ENCODE measurements at places on chromosomes 5 and 9. TPM values are rescaled to one million over a fixed set of nuclear protein-coding genes. Genes with fewer than 3 reads are reported as not detected.
A peak's percentile ranks its signal among the peaks of the same experiment; 100 is the strongest.

- H3K27ac ChIP-seq = peak overlapping the region; percentile 84
- peaks cover 6% of the 10 kb centered on the region for H3K27me3 ChIP-seq
- no peak for DNase-seq
- H3K4me3 ChIP-seq = peak overlapping the region; percentile 90
Observed at GRCh38 chr9:37902796-37903646, 906 bp downstream of the SLC25A51 start.

DNA sequence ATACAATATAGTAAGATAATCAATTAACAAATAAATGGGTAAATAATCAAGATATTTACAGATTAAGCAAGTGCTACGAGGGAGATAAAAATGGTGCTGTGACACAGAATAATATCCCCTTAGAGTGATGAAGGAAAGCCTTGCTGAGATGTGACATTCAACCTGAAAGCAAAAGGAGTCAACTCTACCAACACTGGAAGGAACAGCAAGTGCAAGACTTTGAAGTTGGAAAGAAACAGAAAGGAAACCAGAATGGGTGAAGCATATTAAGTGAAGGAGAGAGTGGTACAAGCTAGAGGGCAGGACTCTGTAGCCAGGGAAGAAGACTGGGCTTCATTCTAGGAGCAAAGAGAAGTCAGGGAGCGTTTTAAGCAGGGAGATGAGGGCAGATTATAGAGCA lies 12.2 kb upstream of the MEGF9 start:
- peaks cover 14% of the 10 kb centered on the region for H3K4me1 ChIP-seq
- H3K36me3 ChIP-seq = no peaks in the 10 kb centered on the region
- H3K27ac ChIP-seq = peak overlapping the region; percentile 31
- DNase-seq = no peak

DNA sequence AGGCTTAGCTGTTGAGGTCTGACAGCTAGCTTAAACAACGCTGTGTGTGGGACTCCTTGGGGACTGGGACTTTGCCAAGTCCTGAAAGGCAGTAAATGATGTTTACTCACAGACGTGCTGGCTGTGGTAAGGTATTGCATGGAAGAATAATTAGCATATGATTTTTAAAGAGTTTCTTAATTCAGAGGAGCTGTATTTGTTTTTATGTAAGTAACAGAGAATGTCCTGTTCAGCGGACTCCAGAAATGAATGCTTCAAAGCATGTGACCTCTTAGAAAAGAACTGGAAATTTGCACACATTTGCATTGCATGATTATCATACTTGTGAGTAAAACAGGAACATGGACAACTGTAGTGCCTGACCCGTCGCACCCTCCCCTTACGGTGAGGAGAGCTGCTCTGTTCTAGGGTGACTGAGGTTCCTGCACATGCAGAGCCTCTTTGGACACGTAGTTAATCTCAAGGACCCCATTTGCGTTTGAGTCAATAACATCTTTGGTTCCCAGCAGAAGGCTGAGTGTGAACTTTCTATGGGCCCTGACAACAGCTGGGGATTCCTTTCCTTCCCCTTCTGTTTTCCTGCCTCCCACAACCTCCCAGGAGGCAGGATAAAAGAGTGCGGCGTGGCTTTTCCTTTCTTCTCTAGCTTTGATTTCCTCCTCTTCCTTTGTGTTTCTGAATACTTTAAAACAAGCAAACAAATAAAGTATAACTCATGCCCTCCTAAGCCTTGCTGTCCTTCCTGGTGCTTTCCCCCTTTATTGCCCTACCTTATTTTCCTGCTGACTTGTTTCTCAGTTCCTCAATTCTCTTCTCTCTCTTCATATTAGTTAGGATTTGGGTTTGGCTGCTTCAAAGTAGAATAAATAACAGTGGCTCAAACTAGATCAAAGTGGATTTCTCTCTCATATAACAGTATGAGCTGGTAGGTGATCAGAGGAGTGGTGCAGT lies 157.2 kb upstream of the CD180 start:
- H3K27ac ChIP-seq = no peak overlapping the region
- peaks cover 7% of the 10 kb centered on the region for H3K4me1 ChIP-seq
- no peaks in the 10 kb centered on the region for H3K36me3 ChIP-seq
- H3K27me3 ChIP-seq = peaks cover 6% of the 10 kb centered on the region

GRCh38 chr9:94833802-94834201 lies 107.3 kb downstream of the AOPEP start:
- no peak for DNase-seq
- H3K27ac ChIP-seq = no peak overlapping the region
- H3K36me3 ChIP-seq = peaks cover 16% of the 10 kb centered on the region

DNA sequence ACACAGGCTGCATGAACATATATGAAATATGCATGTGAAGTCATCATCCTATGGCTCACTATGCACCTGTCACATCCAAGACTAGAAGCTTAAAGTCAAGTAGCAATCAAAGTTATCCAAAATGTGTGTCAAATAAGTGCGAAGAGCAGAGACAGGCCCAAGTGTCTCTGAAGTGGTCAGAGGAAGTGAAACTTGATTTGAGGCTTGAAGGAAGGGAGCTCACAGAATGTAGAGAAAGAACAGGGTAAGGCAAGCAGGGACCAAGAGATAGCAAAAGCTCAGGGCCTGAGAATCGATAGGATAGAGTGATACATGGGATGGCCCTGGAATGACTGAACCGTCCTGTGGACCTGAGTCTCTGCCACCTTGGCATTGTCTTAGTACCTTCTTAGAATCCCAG lies 274.3 kb upstream of the TRPC7 start:
- no peak for DNase-seq
- H3K27me3 ChIP-seq = no peaks in the 10 kb centered on the region
- no peaks in the 10 kb centered on the region for H3K4me1 ChIP-seq
- H3K4me3 ChIP-seq = no peak overlapping the region
- no peaks in the 10 kb centered on the region for H3K36me3 ChIP-seq

- H3K27ac ChIP-seq = no peak overlapping the region
- H3K4me1 ChIP-seq = no peaks in the 10 kb centered on the region
- no peak for DNase-seq
- no peak overlapping the region for H3K4me3 ChIP-seq
Observed at GRCh38 chr5:52269401-52269800, 518.3 kb upstream of the ITGA1 start.

DNA sequence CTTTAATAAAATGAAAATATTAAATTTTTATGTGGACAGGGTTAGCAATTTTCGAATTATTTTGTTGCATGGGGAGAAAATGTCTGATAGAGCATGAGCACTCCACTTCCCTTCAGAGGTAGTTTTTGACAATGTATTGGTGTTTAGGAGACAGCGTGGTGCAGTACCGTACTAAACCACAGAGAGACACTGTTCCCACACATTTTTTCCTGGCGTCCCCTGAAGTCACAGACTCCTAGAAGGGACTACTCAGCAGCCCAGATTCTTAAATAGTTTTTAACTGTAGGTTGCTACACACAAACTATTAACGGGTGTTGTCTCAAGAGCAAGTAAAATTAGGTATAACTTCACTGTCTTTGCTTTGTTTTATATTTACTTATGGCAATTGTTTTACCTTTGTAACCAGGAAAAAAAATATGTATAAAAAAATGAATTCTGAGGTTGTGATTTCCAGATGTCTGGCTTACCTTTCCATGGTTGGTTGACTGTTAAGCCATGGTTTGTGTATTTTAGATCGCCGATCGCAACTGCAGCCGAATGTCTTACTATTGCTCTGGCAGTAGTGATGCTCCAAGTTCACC lies 171.2 kb downstream of the DOCK8 start:
- H3K4me3 ChIP-seq = no peak overlapping the region
- no peak overlapping the region for H3K27ac ChIP-seq
- no peaks in the 10 kb centered on the region for H3K4me1 ChIP-seq
- no peak for DNase-seq
- H3K27me3 ChIP-seq = no peaks in the 10 kb centered on the region
- H3K36me3 ChIP-seq = peaks cover 35% of the 10 kb centered on the region

GRCh38 chr9:35688558-35689541 lies 875 bp downstream of the TPM2 start:
- peak overlapping the region; percentile 50 for H3K27ac ChIP-seq
- no peaks in the 10 kb centered on the region for H3K36me3 ChIP-seq

GRCh38 chr9:125707472-125707804 lies 430 bp upstream of the MAPKAP1 start:
- peak overlapping the region; percentile 88 for H3K4me3 ChIP-seq
- no peak for DNase-seq
- peaks cover 10% of the 10 kb centered on the region for H3K36me3 ChIP-seq
- peak overlapping the region; percentile 50 for H3K27ac ChIP-seq
- no peaks in the 10 kb centered on the region for H3K27me3 ChIP-seq
- H3K4me1 ChIP-seq = peaks cover 24% of the 10 kb centered on the region

DNA sequence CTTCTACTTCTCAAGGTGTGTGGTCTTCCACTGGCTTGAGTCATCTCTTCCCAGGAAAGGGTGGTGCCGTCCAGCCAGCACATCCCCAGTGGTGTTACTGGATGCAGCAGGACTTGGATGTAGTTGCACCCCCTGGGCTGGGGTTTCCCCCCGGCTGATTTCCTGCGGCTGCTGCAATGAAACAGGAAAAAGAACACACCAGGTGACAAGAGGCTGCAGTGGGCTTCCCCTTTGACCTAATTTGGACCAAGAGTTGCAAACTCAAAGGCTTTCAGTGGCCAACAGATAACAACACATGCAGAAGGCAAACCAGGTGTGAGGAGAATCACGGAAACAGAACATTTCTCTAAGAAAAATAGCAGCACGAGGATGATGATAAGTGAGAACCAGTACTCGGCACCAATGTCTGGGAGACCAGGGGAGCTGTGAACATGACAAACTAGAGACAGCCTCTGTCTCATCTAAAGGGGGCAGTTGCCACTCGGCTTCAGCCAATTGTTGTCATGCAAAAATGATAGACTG lies 83.7 kb downstream of the PDE6A start:
- peaks cover 4% of the 10 kb centered on the region for H3K36me3 ChIP-seq
- peaks cover 7% of the 10 kb centered on the region for H3K4me1 ChIP-seq
- H3K27ac ChIP-seq = no peak overlapping the region
- no peaks in the 10 kb centered on the region for H3K27me3 ChIP-seq
- peak; percentile 37 for DNase-seq

GRCh38 chr9:137984520-137985257 lies 107.1 kb downstream of the CACNA1B start:
- H3K4me1 ChIP-seq = peaks cover 6% of the 10 kb centered on the region
- H3K36me3 ChIP-seq = no peaks in the 10 kb centered on the region
- no peak for DNase-seq
- H3K27me3 ChIP-seq = peaks cover 7% of the 10 kb centered on the region
- no peak overlapping the region for H3K4me3 ChIP-seq
- no peak overlapping the region for H3K27ac ChIP-seq

GRCh38 chr5:69083412-69083811 lies 10.4 kb upstream of the SLC30A5 start:
- peaks cover 19% of the 10 kb centered on the region for H3K4me1 ChIP-seq
- no peaks in the 10 kb centered on the region for H3K27me3 ChIP-seq
- peaks cover 6% of the 10 kb centered on the region for H3K36me3 ChIP-seq
- no peak overlapping the region for H3K27ac ChIP-seq
- no peak overlapping the region for H3K4me3 ChIP-seq

DNA sequence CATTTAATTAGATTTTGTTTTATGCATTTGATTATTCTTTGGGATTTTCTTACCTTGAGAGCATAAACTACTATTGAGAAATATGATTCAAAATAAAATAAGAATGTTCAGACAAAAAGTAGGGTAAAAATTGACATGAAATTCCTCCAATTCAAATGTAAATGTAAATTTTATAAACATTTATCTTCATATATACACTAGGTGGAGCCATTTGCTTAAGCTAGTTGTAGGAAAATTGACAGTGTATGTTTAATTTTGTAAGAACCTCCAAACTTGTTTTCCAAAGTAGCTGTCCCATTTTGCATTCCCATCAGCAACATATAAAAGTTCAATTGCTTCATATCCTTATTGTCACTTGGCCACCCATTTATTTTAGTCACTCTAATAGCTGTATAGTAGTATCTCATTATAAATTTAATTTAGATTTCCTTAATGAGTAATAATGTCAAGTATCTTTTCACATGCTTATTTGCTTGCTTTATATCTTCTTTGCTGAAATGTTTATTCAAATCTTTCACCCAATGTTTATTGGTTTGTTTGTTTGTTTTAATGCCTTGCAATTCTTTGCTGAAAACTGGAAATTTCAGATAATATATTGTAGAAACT lies 37.6 kb upstream of the SLCO6A1 start:
- DNase-seq = no peak
- no peaks in the 10 kb centered on the region for H3K4me1 ChIP-seq
- no peak overlapping the region for H3K4me3 ChIP-seq

GRCh38 chr9:86902176-86902575 lies 45.1 kb downstream of the GAS1 start:
- no peak for DNase-seq
- H3K27me3 ChIP-seq = peaks cover 36% of the 10 kb centered on the region
- no peaks in the 10 kb centered on the region for H3K4me1 ChIP-seq
- no peak overlapping the region for H3K27ac ChIP-seq
- no peak overlapping the region for H3K4me3 ChIP-seq

DNA sequence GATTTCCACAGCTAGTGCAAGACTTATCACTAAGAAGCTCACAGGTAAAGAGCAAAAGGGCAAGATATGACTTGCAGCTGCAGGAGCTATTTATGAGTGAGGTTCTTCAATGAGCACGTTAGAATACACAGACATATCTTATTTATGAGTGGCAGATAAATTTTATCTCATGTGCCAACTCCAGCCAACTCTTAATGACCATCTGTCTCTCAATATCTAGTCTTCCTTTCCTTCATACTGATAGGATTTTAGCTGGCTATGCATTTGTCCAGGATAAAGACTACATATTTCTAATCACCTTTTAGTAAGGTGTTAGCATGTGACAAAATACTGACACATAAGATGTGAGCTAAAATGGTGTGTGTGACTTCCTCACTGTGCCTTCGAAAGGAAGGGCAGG lies 304.5 kb downstream of the TRPM3 start:
- H3K27me3 ChIP-seq = peaks cover 9% of the 10 kb centered on the region
- no peak for DNase-seq
- H3K36me3 ChIP-seq = no peaks in the 10 kb centered on the region
- H3K4me3 ChIP-seq = no peak overlapping the region

DNA sequence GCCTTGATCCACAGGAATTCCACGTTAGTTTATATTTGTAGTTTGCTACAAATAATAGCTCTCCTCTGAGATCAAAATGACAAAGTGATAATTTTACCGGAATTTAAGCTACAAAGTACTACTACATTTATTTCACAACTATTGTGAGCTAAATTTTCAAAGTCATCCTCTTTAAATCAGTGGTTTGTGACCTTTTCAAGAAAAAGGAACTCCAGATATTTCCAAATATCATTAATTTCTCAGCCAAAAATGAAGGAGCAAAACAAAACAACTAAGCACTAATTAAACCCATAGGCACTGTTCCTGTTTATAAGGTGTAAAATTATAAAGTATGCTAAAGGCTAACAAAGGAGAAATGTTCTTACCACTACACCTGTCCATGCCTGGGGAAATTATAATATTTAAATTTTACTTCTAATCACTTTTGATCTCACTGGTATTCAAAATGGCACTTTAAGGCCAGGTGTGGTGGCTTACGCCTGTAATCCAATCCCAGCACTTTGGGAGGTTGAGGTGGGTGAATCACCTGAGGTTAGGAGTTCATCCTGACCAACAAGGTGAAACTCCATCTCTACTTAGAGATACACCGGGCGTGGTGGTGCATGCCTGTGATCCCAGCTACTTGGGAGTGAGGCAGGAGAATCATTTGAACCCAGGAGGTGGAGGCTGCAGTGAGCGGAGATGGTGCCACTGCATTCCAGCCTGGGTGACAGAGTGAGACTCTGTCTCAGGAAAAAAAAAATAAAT lies 77.5 kb downstream of the CEMIP2 start:
- H3K27me3 ChIP-seq = no peaks in the 10 kb centered on the region
- DNase-seq = no peak
- H3K36me3 ChIP-seq = peaks cover 39% of the 10 kb centered on the region
- H3K4me3 ChIP-seq = no peak overlapping the region
- no peak overlapping the region for H3K27ac ChIP-seq
- peaks cover 7% of the 10 kb centered on the region for H3K4me1 ChIP-seq

CCNI2 gene
- total RNA-seq = 12.4 TPM

SLC46A2 gene
- not detected for total RNA-seq

IL13 gene
- 0.37 TPM for total RNA-seq

MACIR gene
- 5.4 TPM for total RNA-seq

IFNA2 gene
- total RNA-seq = not detected

PCDHA1 gene
- not detected for total RNA-seq

FLT4 gene
- total RNA-seq = 13.2 TPM

C5orf58 gene
- total RNA-seq = not detected

SERF1B gene
- 9.4 TPM for total RNA-seq
